ENCODE measurements at places on chromosomes 1 and 21.

GRCh38 chr1:24683713-24684162 is 40.6 kb downstream of the SRRM1 start:
- DNase-seq, result no peak

DNA sequence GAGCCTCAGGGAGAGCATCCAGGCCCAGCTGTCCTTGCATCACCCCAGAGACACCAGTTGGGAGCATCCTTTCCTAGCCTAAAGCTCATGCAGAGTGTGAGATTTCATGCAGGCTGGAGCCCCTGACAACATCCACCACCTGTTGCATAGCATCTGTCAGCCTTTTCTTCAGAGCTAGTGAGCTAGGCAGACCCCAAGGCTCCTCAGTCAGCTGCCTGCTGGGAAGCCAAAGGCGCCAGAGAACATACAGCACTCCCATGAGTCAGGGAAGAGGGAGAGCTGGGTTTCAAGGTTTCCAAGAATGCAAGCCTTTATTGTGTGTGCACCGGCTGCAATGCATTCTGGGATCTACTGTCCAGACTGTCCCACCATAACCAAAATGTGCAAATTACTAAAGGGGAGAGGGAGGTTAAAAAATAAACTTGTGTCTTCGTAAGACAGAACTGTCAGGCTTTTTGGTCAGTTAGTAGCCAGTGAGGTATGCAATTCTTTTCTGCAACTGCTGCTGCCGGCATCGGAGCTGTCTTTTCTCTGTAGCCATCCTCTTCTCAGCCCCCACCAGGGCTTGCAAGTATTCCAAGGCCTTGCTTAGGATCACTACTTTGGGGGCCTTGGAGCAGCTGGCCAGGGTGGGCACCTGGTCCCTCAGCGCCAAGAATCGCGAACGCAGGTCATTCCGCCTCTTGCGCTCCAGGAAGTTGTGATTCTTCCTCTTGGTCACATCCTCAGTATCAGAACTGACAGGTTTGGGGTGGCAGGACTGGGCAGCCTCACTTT is 4.6 kb downstream of the MYCL start:
- DNase-seq, result no peak

- DNase-seq, result no peak
Observed at GRCh38 chr1:41101950-41102607, 80.6 kb upstream of the SLFNL1 start.

DNA sequence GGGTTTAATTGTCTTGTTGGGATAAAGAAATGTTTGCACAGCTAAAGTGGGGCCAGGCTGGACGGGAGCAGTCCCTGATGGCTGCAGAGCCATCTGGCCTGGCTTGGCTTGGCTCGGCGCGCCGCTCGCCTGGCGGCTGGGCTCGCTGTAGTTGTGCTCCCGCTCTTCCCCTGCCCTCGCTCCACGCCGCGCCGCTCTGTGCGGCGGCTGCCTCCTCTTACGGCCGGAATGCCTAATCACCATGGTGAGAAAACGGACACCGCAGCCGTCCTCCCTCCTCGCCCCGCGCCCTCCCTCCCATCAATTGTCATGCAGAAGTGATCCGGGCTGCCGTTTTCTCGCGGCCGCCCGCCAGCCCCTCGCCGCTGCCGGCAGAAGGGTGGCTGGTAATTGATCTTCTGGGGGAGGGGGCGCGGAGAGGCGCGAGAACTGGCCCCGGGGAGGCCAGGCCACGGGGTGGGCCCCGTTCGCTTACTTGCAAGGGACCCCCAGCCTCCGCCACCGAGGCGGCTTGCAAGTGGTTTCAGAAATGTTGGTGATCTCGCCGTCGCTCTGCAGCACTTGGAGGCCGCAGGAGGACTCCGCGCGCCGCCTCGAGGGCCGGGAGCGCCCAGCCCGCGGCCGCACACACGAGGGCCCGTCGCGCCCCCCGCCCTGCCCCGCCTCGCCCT is 12.4 kb downstream of the RNF220 start:
- no peak for DNase-seq

- no peak for DNase-seq
Observed at GRCh38 chr21:36917471-36918158, 48.9 kb downstream of the HLCS start.

- DNase-seq, result no peak
Observed at GRCh38 chr1:161549652-161550051, at the start of gene FCGR3A. Gene FCGR3A (minus strand): TSS chr1:161549818. CDS start chr1:161549736, 82 bp downstream.

GRCh38 chr1:24193046-24193445 is 6.0 kb upstream of the IFNLR1 start:
- no peak for DNase-seq

GRCh38 chr21:32648165-32648564 is 36.0 kb upstream of the CFAP298 start:
- no peak for DNase-seq

DNA sequence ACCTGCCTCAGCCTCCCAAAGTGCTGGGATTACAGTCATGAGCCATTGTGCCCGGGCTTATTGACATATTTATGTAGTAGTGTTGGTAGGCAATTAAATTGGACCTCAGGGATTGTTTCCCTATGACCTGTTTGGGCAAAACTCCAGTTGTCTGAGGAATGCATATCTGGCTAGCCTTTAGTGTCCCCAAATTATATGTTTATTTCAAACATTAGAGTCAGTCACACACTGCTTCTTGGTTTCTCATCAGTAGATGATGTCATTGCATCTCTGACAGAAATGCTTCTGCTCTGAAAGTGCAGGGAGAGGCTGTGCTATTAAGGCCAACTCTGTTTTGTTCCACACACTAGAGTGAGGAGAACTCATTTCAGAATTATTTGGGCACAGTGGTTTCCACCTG is 12.5 kb downstream of the PIP5K1A start:
- DNase-seq, result no peak

- no peak for DNase-seq
Observed at GRCh38 chr21:31772674-31773555, 41.0 kb upstream of the SCAF4 start.

- no peak for DNase-seq
Observed at GRCh38 chr1:170407581-170407980, 124.4 kb upstream of the GORAB start.

DNA sequence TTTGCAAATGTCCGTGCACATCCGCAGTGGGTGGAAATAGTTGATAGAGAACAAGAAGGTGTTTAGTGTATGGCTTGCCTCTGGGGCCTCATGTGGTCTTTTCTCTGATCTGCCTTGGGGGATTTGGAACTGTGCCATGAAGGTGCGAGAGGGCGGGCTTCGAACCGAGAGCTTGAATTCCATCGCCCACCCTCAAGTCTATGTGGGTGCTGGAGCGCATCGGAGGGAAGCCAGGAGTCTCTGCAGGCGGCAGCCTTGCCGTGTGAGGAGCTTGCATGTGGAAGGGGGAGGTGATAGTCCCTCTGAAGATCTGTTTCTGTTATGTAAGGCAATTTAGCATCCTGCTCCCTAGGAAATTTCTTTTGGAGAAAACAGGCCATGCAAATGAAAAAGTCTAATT is 119.6 kb downstream of the HUNK start:
- DNase-seq, result no peak

DNA sequence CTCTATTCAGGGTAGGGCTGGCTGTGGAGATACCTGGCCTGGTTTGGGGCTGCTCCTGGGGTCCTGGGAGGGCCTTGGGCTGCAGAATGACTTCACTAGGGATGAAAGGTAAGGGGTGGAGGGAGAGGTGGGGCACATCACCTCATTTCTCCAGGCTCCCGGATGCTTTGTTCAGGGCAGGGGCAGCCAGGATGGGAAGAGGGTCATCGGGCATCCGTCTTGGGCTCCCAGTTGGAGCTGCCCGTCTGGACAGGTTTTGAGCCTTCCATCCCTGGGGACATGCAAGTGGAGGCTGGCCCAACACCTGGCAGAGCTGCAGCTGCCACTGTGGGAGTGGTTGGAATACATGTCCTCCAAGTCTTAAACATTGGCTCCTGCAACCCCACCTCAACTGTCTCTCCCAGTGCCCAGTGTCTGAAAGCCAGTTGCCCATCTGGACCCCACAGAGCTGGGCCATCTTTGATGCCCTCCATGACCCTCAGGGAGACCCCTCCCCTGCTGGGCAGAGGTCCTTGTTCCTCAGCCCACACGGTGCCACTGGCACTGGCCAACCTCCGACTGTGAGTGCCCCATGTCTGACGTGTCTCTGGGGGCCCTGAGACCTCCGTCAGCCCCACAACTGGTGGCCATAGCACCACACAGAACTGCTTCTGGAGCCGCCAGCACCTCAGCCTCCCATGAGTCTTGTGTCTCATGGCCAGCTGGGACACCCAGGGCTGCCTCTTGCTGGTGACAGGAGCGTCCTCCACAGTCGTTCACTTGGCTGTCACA is 52.8 kb downstream of the TRIM11 start:
- no peak for DNase-seq

- DNase-seq, result no peak
Observed at GRCh38 chr1:107401704-107402103, 260.9 kb downstream of the NTNG1 start.

DNA sequence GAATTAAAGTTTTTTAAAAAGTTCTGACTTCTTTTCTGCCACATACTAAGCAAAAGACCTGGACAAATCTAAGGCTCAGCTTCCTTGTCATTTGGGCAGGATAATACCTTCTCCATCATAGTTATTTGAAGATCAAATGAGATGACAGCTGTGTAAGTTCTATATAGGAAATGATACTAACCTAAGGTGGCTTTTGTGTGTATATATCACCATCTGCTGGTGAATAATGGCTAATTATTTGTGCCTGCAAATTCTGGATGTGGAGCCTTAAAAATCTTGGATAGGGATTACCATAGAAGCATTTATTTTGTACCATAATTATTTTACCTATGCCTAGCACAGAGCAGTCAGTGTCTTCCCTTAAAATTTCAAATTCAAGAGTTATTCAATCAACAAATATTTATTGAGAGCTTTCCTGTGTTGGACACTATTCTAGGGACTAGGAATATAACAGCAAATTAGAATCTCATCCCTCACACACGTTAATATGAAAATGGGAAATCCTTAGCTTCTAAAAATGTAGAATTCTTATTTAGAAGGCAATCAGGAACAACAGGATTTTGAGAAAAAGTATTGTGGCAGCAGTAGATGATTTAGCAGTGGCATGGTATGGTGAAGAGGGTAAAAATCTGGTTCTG is 89.8 kb downstream of the TMEM200B start:
- no peak for DNase-seq

DNA sequence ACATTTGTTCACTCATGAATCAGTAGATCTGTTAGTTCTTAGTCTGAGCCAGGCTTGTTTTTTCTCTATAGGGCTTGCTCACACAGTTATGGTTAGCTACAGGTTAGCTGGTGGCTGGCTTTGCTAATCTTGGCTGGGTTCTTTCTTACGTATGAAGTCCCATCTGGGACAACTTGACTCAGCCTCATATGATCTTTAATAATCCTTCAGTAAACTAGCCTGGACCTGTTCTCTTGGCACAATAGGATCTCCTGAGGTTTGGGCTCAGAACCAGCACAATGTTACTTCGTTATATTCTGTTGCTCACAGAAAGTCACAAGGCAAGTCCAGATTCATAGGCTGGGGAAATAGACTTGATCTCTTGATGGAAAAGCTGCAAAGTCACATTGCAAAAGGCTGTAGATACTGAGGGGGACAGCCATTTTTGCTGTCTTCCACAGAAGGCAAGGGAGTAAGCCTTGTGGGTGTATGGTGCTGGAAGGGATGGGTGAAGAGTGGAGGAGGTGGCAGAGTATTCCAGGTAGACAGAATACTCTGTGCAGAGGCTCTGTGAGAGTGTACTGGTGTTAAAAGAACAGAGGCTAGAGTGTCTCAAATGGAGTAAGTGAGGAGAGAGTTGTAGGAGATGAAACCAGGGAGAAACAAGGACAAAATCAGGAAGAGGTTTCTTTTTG is 24.4 kb downstream of the EFCAB7 start:
- DNase-seq, result no peak

- DNase-seq, result no peak
Observed at GRCh38 chr1:71944006-71944405, 338.3 kb downstream of the NEGR1 start.

DNA sequence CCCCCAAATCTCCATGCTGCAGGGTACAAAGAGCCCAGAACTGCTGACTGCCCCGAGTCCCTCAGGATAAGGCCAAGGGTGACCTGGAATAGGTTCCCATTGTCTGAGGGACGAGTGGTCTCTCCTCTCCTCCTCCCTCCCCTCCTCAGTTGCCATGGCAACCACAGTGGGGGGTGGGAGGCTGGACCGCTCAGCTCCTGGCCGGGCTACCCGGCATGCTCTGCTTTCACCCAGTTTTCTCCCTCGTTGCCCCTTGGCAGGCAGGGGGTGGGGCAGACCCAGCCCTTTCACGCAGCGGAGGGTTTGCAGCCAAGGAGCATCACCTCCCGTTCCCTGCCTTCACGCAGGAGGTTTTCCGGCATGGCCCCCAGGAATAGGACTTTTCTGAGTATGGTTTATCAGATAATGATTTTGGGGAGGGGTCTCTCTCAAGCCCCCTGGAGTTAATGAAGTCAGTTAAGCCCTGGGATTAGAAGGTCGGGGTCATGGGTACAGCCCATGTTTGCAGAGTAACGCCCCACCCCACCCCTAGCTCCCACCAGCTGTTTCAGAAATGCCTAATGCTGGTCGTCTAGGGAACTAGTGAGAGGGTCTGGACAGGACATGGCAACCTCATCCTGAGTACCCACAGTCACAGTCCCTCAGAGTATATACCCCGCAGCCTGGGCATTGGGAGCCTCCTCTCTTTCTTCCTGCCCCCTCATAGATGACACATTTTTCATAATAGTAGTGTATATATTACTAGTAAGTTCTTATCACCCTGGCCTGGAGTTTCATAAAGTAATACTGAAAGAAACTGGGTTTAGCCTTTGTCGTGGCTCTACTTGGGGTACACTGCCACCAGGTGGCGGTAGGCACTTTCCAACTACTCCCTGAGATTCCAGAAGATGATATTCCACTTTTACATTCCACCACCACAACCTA is 20.7 kb downstream of the C1QB start:
- no peak for DNase-seq

- DNase-seq, result peak; percentile 18
Observed at GRCh38 chr1:67535474-67535873, 105.3 kb upstream of the SERBP1 start.

- no peak for DNase-seq
Observed at GRCh38 chr1:181113059-181113641, 24.6 kb downstream of the IER5 start.

DNA sequence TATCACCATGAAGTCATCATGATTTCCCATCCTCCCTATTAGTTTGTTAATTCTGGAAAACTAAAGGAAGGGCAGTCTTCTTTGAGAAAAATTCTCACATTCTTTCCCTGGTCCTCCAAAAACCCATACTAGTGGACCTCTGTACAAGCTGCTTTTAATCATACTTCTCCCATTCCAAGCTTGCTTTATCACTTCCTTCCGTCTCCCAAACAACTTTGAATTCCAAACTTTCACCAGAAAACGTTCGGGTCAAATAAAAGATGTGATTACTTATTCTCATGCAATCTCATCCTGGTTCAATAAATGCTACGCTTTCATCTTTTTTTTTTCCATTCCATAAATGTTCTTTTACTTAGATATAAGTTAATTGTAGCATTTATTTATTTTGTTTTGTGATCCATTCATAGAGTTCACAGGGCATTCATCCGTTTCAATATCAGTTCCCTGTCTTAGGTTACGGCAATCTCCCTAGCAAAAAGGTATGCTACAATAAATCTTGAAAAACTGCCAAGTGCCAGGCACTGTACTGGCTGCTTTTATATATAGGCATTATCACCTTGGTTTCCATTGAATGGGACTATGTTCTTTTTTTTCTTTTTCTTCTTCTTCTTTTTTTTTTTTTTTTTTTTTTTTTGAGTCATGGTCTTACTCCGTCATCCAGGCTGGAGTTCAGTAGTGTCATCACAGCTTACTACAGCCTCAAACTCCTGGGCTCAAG is 100.2 kb upstream of the GREM2 start:
- no peak for DNase-seq

- DNase-seq, result no peak
Observed at GRCh38 chr1:32333251-32333963, 2.6 kb downstream of the MARCKSL1 start.
